Activated CD8-positive, alpha-beta T cell treated with anti-CD3 and anti-CD28 coated beads for 36 hours (primary cell): ENCODE measurements at places on chromosomes 13 and 19. TPM values are rescaled to one million over a fixed set of nuclear protein-coding genes. Genes with fewer than 3 reads are reported as not detected.

DNA sequence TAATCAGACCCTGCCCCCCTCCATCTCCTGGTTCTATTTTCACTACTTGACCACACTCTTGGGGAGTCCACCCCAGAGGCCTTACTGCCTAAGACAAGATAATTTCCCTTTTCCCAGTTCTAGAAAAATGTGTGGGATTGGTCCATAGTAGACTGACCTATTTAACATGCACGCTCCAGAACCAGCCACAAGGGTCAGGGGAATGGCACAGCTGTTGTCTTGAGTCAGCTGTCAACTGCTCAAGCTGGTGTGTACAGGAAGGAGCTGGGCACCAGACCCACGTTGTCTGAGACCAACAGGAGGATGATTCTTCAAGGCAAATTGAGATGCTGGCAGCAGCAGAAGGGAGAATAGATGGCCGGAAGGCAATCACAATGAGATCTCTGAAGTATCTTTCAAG, 280.5 kb downstream of the UQCRFS1 start:
- DNase-seq, result no peak

- DNase-seq, result no peak
Observed at GRCh38 chr13:72507416-72508199, 219.8 kb downstream of the MZT1 start.

- no peak for DNase-seq
Observed at GRCh38 chr13:49046519-49046918, 70.8 kb downstream of the FNDC3A start.

Gene ZNF227
- total RNA-seq, result 17.7 TPM

DNA sequence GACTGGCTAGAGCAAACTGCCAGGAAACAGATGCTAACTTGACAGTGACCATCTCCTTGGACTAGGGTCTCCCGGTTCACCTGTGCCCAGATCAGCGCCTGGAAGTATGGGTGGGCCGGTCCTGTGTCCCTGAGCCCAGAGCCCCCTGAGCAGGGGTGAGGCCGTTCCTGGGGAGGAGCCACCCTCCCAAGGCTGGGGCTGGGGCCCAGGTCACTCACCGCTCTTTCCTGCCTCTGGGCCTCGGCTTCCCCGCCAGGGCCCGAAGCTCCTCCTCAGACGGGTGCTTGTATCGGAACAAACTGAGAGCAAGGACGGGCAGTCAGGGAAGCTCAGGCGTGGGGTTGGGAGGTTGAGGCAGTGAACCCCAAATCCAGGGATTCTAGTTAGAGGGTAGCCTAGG, 5.4 kb downstream of the TMEM161A start:
- no peak for DNase-seq

DNA sequence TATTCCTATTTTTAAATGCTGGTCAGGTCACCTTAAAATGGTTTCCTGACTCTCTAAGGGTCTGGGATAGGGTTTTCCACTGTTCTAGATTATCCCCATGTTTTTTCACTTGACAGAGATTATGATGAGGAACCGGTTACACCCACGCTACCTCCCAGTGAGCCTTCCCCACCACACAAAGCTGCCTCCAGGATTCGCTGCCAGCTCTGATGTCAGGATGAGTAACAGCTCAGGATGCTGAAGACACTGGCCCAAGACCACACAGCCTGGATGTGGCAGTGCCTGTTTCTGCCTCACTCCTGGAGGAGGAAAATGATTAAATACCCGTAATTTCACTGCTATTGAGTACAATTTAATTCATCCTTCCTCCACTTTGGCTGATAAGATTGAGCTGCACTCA, 22.9 kb downstream of the ZNF114 start:
- DNase-seq, result no peak
